ENCODE measurements at places on chromosomes 4 and X. TPM values are rescaled to one million over a fixed set of nuclear protein-coding genes. Genes with fewer than 3 reads are reported as not detected.
A peak's percentile ranks its signal among the peaks of the same experiment; 100 is the strongest.

The CXCL3 gene
- total RNA-seq, result 1.1 TPM

The COX7B2 gene
- total RNA-seq, result not detected

The CITED1 gene
- not detected for total RNA-seq

The ZCCHC12 gene
- not detected for total RNA-seq

The OPRPN gene
- total RNA-seq, result not detected

The PAGE2B gene
- not detected for total RNA-seq

The FAM184B gene
- total RNA-seq, result not detected

The PGK1 gene
- 200 TPM for total RNA-seq

The HPGDS gene
- 0.36 TPM for total RNA-seq

The MFAP3L gene
- 5.6 TPM for total RNA-seq

The ARHGEF38 gene
- not detected for total RNA-seq

The PRDM8 gene
- total RNA-seq, result 5.8 TPM

The GAGE12J gene
- not detected for total RNA-seq

The PNMA5 gene
- total RNA-seq, result not detected

The DMP1 gene
- total RNA-seq, result not detected

GRCh38 chrX:38732866-38733265, 68.4 kb upstream of the MID1IP1 start:
- no peak for DNase-seq
- no peaks in the 10 kb centered on the region for H3K27me3 ChIP-seq
- no peak overlapping the region for H3K27ac ChIP-seq
- H3K4me1 ChIP-seq, result no peaks in the 10 kb centered on the region

DNA sequence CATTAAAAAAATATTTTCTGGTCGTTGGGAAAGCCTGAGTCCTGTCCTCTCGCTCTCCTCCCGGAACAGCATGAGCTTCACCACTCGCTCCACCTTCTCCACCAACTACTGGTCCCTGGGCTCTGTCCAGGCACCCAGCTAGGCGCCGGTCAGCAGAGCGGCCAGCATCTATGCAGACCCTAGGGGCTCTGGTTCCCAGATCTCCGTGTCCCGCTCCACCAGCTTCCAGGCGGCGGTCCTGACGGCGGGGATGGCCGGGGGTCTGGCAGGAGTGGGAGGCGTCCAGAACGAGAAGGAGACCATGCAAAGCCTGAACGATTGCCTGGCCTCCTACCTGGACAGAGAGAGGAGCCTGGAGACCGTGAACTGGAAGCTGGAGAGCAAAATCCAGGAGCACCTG, 807.2 kb upstream of the NDST4 start:
- no peak overlapping the region for H3K27ac ChIP-seq
- no peaks in the 10 kb centered on the region for H3K4me1 ChIP-seq

- no peak overlapping the region for H3K27ac ChIP-seq
- H3K4me1 ChIP-seq, result no peaks in the 10 kb centered on the region
- no peaks in the 10 kb centered on the region for H3K36me3 ChIP-seq
- no peak overlapping the region for H3K4me3 ChIP-seq
- H3K27me3 ChIP-seq, result no peaks in the 10 kb centered on the region
Observed at GRCh38 chr4:174503079-174503715, 19.1 kb downstream of the HPGD start.

- DNase-seq, result no peak
- no peaks in the 10 kb centered on the region for H3K36me3 ChIP-seq
- no peaks in the 10 kb centered on the region for H3K4me1 ChIP-seq
- no peak overlapping the region for H3K27ac ChIP-seq
Observed at GRCh38 chrX:105483011-105483410, 262.5 kb upstream of the TEX13A start.

- H3K4me1 ChIP-seq, result no peaks in the 10 kb centered on the region
- H3K36me3 ChIP-seq, result no peaks in the 10 kb centered on the region
- DNase-seq, result no peak
- no peak overlapping the region for H3K27ac ChIP-seq
- no peaks in the 10 kb centered on the region for H3K27me3 ChIP-seq
- H3K4me3 ChIP-seq, result no peak overlapping the region
Observed at GRCh38 chrX:96841325-96841724, 42.4 kb upstream of the RPA4 start.

DNA sequence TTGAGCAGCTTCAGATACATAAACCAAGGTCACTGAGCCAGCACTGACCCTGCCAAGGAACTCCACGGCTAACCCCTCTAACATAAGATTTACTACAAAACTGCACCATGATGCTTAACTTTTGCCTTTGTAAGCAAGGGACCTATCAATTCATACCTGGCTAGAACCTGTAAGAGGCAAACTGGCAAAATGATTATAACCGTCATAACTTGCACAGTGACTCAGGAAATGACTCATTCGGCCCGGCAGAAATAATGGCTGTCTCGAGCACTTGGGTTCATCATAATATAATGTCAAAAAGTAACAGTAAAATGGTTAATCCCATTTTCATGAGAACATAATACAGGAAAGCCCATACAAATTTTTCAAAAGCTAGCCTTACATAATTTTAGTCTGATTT, 17.2 kb downstream of the RASGEF1B start:
- DNase-seq, result no peak
- H3K36me3 ChIP-seq, result peaks cover 62% of the 10 kb centered on the region
- no peak overlapping the region for H3K4me3 ChIP-seq
- no peaks in the 10 kb centered on the region for H3K27me3 ChIP-seq

DNA sequence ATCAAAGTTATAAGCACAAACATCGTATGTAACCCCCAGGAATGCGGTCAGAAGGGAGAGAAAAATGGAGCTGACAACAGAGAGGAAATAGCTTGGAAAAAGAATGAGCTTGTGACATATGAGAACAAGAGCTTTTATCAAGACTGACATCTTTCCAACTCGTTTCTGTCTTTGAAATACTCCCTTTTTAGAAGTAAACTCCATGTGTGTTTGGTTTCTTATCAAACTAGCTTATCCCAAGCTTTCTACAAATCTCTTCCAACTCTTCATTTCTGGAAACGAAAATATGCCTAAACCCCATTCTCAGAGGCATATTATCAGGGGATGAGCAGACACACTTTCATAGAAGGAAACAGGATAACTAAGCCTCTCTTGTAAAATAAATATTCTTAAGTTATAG, 235.4 kb downstream of the NAF1 start:
- DNase-seq, result no peak
- no peaks in the 10 kb centered on the region for H3K36me3 ChIP-seq
- H3K27me3 ChIP-seq, result no peaks in the 10 kb centered on the region
- H3K27ac ChIP-seq, result no peak overlapping the region

DNA sequence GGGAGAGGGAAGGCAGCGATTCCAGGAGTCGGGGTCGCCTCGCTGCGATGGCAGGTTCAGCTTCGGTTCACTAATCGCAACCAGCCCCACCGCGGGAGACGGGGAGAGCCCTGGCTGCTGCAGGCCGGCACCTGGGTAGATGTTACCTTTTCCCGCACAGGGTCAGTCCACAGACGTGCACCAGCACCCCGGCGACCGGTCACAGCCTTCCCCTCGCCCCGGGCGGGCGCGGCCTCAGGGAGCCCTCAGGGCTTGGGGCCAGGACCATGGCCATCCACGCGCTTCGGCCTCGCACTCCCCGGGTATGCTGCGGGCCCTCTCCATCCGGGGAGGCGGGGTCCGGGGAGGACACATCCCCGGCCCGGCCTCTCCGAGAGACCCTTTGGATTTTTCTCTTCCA, 26.1 kb upstream of the EXOC1L start:
- H3K27me3 ChIP-seq, result peaks cover 17% of the 10 kb centered on the region
- H3K27ac ChIP-seq, result no peak overlapping the region
- H3K4me1 ChIP-seq, result no peaks in the 10 kb centered on the region
- no peak for DNase-seq
- no peaks in the 10 kb centered on the region for H3K36me3 ChIP-seq

- no peak overlapping the region for H3K4me3 ChIP-seq
- H3K36me3 ChIP-seq, result no peaks in the 10 kb centered on the region
- no peaks in the 10 kb centered on the region for H3K4me1 ChIP-seq
- no peaks in the 10 kb centered on the region for H3K27me3 ChIP-seq
- peak overlapping the region; percentile 72 for H3K27ac ChIP-seq
Observed at GRCh38 chrX:97564496-97564895, 680.8 kb downstream of the RPA4 start.

- DNase-seq, result no peak
- no peaks in the 10 kb centered on the region for H3K36me3 ChIP-seq
- no peak overlapping the region for H3K4me3 ChIP-seq
- no peaks in the 10 kb centered on the region for H3K27me3 ChIP-seq
Observed at GRCh38 chr4:93842601-93843252, 14.2 kb downstream of the ATOH1 start.

DNA sequence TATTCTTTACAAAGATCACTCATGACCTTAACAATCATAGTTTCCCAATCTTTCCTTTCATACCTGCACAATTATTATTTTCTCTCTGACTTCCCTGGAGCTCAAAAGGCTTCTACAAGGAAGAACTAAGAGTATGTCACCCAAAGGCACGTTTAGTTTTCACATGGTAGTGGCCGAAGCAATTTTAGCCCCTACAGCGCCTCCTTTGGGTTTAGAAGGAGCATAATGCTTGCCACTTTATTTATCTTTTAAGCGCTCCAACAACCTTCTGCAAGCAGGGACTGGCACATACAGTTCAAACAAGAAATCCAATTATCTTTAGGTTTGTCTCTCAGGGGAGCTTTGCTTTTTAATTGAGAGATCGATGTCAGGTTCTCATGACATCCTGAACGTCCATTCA, 42.0 kb upstream of the IGSF1 start:
- no peaks in the 10 kb centered on the region for H3K4me1 ChIP-seq
- H3K27ac ChIP-seq, result no peak overlapping the region
- DNase-seq, result no peak

DNA sequence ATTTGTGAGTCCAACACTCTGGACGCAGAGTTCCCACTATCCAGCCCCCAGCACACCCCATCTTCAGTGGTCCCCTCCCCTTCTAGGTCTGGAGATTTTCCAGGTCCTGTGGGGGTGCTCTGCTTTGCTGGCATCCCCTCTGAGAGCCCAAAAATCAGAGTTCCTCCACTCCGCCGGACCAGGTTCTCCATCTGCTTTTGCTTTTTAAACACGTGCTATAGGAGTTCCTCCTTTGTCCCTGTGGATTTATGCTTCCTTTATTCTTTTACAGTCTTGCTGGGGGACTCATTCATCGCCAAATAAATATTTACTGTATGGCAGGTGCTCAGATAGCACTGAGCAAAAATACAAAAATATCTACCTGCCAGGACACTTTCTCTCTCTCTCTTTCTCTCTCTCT, 324.7 kb downstream of the STK32B start:
- DNase-seq, result no peak
- no peaks in the 10 kb centered on the region for H3K27me3 ChIP-seq
- H3K27ac ChIP-seq, result no peak overlapping the region
- no peaks in the 10 kb centered on the region for H3K36me3 ChIP-seq
- H3K4me1 ChIP-seq, result no peaks in the 10 kb centered on the region

GRCh38 chr4:4658052-4658451, 116.2 kb upstream of the STX18 start:
- no peak for DNase-seq
- H3K4me1 ChIP-seq, result no peaks in the 10 kb centered on the region
- no peak overlapping the region for H3K4me3 ChIP-seq
- no peak overlapping the region for H3K27ac ChIP-seq

DNA sequence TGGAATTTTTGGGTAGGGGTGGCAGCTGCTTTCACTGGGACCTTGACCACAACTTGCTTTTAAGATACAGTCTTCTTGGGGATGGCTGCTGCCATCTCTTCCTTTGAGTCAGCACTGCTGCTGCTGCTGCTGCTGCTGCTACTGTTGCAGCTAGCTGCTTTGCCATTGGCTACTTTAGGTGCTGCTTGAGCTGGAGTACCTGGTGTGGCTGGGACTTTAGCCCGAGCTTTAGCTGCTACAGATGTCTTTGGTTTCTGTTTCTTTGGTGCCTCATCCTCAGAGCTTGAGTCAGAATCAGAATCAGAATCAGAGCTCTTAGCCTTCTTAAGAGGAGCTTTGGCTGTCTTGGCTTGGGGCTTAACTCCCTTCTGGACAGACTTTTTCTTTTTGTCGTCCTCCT, 52.2 kb downstream of the FAM9B start:
- H3K4me3 ChIP-seq, result no peak overlapping the region
- H3K4me1 ChIP-seq, result no peaks in the 10 kb centered on the region
- H3K27me3 ChIP-seq, result no peaks in the 10 kb centered on the region
- no peak overlapping the region for H3K27ac ChIP-seq
- no peaks in the 10 kb centered on the region for H3K36me3 ChIP-seq

GRCh38 chr4:102441978-102442911, 58.9 kb upstream of the NFKB1 start:
- no peaks in the 10 kb centered on the region for H3K27me3 ChIP-seq
- H3K4me3 ChIP-seq, result no peak overlapping the region
- no peak for DNase-seq
- H3K36me3 ChIP-seq, result no peaks in the 10 kb centered on the region
- no peaks in the 10 kb centered on the region for H3K4me1 ChIP-seq
- H3K27ac ChIP-seq, result no peak overlapping the region

GRCh38 chrX:63784346-63784901, 590 bp downstream of the ARHGEF9 start:
- H3K36me3 ChIP-seq, result no peaks in the 10 kb centered on the region
- peak overlapping the region; percentile 43 for H3K4me3 ChIP-seq
- no peak for DNase-seq
- H3K27ac ChIP-seq, result no peak overlapping the region
- peaks cover 14% of the 10 kb centered on the region for H3K4me1 ChIP-seq

DNA sequence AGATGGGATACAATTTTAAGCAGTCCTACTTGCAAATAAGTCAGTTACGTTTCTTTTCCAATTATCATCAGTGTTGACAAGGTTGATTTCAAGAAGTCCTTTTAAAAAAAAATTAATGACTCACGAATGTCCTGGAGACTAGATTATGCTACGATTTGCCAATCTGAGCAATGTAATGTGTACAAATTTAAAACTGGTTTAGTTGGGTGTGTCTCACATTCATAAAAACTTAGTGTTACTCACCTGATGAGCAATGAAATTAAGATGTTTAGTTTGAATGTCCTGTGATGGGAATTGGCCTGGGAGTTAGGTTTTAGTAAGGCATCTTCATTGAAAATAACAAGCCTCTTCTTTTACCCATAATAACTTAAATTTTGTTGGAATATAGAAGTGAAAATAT, 136.7 kb upstream of the POF1B start:
- no peaks in the 10 kb centered on the region for H3K27me3 ChIP-seq
- no peak overlapping the region for H3K27ac ChIP-seq
- H3K4me3 ChIP-seq, result no peak overlapping the region
- no peaks in the 10 kb centered on the region for H3K4me1 ChIP-seq
- DNase-seq, result no peak
- no peaks in the 10 kb centered on the region for H3K36me3 ChIP-seq

- H3K4me1 ChIP-seq, result no peaks in the 10 kb centered on the region
- no peaks in the 10 kb centered on the region for H3K27me3 ChIP-seq
- H3K36me3 ChIP-seq, result no peaks in the 10 kb centered on the region
- no peak overlapping the region for H3K27ac ChIP-seq
- no peak overlapping the region for H3K4me3 ChIP-seq
- no peak for DNase-seq
Observed at GRCh38 chr4:109414938-109415337, 18.7 kb upstream of the SEC24B start.

GRCh38 chr4:76569706-76570105, 134.7 kb downstream of the SHROOM3 start:
- H3K36me3 ChIP-seq, result no peaks in the 10 kb centered on the region
- H3K27ac ChIP-seq, result no peak overlapping the region
- no peak for DNase-seq
- H3K27me3 ChIP-seq, result no peaks in the 10 kb centered on the region

- H3K4me3 ChIP-seq, result no peak overlapping the region
- DNase-seq, result no peak
- H3K4me1 ChIP-seq, result no peaks in the 10 kb centered on the region
- no peak overlapping the region for H3K27ac ChIP-seq
Observed at GRCh38 chr4:24260923-24261564, 323.3 kb downstream of the DHX15 start.

- H3K36me3 ChIP-seq, result no peaks in the 10 kb centered on the region
- H3K27ac ChIP-seq, result no peak overlapping the region
- peaks cover 8% of the 10 kb centered on the region for H3K4me1 ChIP-seq
- no peak for DNase-seq
- no peaks in the 10 kb centered on the region for H3K27me3 ChIP-seq
Observed at GRCh38 chr4:185730849-185731608, 81.0 kb downstream of the SORBS2 start.

All from natural killer cell (primary cell).